Lower lobe of right lung (tissue), 2 donors: ENCODE measurements at places on chromosomes 3 and 15. TPM values are rescaled to one million over a fixed set of nuclear protein-coding genes. Genes with fewer than 3 reads are reported as not detected.

The SNURF gene
- total RNA-seq = 21.3 TPM

- no peaks in the 10 kb centered on the region for H3K27me3 ChIP-seq
- H3K4me1 ChIP-seq = peaks cover 5% of the 10 kb centered on the region
- H3K4me3 ChIP-seq = no peak overlapping the region
- no peaks in the 10 kb centered on the region for H3K36me3 ChIP-seq
Observed at GRCh38 chr3:102200560-102200959, 234.3 kb upstream of the ZPLD1 start.

- no peak overlapping the region for H3K27ac ChIP-seq
- no peaks in the 10 kb centered on the region for H3K27me3 ChIP-seq
- no peak for DNase-seq
- no peaks in the 10 kb centered on the region for H3K36me3 ChIP-seq
- no peaks in the 10 kb centered on the region for H3K4me1 ChIP-seq
Observed at GRCh38 chr3:24507776-24508422, 13.2 kb upstream of the THRB start.

GRCh38 chr3:42501681-42502428 is 588 bp upstream of the VIPR1 start:
- peak overlapping the region; percentile 63 for H3K4me3 ChIP-seq
- H3K27me3 ChIP-seq = peaks cover 26% of the 10 kb centered on the region
- no peaks in the 10 kb centered on the region for H3K36me3 ChIP-seq
- peaks cover 20% of the 10 kb centered on the region for H3K4me1 ChIP-seq
- DNase-seq = peak; percentile 77

The TMC3 gene
- not detected for total RNA-seq

The CDHR4 gene
- 9.6 TPM for total RNA-seq

DNA sequence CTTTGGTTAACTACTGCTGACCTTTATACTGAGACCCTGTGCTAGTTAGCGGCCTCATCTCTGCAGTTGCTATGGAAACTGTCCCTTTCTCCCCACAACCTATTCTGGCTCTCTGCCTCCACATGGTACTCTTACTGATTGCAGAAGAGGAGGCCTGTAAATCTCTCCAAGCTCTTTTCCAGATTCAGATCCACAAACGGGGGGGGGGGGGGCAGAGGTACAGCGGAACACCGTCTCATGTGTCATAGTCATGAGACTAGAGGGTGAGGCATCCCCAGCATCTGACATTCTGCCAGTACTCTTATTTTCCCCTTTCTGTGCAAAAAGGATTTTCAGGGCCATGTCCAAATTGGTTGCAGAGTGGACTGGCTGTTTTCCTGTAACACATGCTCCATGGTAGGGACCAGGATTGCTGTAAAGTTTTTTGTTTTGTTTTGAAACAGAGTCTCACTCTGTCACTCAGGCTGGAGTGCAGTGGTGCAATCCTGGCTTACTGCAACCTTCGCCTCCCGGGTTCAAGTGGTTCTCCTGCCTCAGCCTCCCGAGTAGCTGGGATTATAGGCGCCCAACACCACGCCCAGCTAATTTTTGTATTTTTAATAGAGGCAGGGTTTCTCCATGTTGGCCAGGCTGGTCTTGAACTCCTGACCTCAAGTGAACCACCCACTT is 8.3 kb upstream of the MAP1A start:
- H3K4me3 ChIP-seq = peak overlapping the region; percentile 70
- DNase-seq = no peak
- H3K27me3 ChIP-seq = no peaks in the 10 kb centered on the region
- no peaks in the 10 kb centered on the region for H3K36me3 ChIP-seq

DNA sequence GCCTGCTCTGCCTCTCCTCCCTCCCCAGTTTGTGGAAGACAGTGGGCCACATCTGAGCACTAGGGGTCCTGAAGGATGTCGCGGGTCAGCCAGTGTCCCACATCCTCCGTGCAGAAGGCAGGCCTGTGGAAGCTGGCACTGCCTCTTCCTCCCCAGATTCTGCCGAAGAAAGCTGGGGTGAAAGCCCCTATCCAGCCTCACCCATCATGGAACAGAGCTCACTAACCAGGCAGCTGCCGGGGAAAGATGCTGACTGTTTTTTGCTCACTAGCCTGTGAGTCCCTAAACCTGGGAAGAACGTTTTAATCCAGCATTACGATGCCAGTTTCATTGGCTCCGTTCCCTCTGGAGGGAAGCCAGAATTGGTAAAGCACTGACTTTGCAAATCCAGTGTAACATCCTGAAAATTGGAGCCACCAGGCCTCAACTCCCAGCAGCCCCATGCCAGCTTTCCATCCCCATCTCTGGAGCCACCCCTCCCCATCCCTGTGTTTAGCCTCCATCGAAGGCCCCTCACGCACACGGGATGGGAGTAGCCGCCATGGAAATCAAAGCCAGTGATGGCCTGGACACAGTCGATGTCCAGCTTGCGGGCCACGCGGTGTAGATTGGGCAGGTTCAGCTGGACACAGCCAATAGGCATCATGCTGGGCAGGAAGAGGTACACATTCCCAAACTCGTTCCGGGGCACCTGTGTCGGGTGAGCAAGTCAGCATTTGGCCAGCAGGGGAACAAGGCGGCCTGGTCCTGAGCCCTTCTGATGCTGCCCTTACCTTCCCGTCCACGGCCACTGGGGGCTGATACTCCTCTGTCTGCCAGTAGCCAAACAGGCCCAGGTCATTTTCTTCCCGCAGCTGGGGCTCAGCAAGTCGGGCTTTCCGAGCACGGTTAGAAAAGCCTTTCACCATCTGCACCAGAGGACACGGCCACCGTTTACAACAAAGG is 23.5 kb downstream of the TMEM43 start:
- no peak overlapping the region for H3K4me3 ChIP-seq
- H3K27me3 ChIP-seq = no peaks in the 10 kb centered on the region
- peaks cover 78% of the 10 kb centered on the region for H3K36me3 ChIP-seq
- DNase-seq = no peak
- peak overlapping the region; percentile 31 for H3K27ac ChIP-seq

DNA sequence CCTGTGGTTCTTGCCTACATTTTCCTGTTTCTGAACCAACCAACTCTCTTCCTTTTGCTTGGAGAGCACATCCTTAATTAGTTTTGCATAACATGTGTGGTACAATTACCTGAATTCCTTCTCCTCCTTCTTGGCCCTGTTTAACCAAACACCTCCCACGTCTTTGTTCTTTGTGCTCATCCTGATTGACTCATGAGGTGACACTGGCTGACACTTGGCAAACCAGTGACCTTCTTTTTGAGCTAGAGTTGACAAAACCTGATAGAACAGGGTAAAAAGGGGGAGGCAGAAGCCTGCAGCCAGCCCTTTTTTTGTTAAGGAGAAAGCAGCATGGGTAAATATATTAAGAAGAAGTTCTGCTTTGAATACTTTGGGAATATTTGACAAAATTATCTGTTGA is 99.2 kb upstream of the SAMMSON start:
- H3K27me3 ChIP-seq = no peaks in the 10 kb centered on the region
- no peaks in the 10 kb centered on the region for H3K36me3 ChIP-seq
- no peak for DNase-seq
- H3K4me1 ChIP-seq = no peaks in the 10 kb centered on the region

The CCDC174 gene
- total RNA-seq = 18.2 TPM

DNA sequence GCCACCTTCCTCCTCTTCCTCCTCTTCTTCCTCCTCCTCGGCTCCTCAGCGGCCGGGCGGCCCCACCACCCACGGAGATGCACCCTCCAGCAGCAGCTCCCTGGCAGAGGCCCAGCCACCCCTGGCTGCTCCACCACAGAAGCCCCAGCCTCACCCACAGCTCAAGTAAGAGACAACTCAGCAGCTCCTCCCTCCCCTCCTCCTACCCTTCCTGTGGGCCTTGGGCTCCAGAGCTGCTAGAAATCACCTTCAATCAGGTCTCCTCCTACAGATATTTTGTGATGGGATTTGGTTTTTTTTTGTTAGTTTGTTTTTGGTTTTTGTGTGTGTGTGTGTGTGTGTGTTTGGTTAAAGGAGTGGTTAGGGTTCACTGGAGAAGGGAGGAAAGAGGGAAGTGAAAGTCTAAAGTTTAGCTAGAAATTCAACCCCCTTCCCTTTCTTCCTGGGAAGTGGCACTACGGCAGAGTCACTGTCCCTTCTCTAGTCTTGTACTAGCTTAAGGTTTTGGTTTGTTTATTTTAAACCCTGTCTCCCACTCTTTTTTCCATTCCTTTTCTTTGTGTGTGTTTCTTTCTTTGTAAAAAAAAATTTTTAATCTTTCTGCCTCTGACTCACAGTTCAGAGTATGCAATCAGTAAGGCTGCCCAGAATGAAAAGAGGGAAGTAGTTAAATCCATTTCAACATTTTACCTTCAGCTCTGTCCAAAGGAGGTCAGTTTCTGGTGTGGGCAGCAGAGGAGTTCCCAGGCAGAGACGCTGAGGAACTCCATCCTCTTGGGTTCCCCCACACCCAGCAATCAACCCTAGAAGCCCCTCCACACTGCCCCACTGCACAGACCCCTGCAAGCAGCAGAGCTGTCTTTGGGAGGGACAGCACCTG is 29.0 kb upstream of the TIMP4 start:
- H3K36me3 ChIP-seq = no peaks in the 10 kb centered on the region
- H3K27me3 ChIP-seq = no peaks in the 10 kb centered on the region
- peaks cover 30% of the 10 kb centered on the region for H3K4me1 ChIP-seq

DNA sequence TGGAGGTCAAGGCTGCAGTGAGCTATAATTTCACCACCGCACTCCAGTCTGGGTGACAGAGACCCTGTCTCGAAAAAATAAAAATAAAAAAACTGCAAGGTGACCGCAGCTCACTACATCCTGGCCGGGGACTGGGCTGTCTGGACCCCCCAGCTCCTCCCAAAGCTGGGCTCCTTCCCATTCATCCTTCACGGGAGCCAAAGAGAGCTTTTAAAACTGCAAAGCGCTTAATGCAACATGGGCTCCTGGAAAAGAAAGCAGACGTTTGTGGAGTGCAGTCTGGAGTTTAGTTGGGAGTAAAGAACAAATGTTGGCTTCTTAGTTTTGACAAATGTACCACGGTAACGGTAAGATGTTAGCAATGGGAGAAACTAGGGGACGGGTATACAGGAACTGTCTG is 12.1 kb downstream of the PLXND1 start:
- no peak for DNase-seq
- no peaks in the 10 kb centered on the region for H3K27me3 ChIP-seq
- H3K4me3 ChIP-seq = peak overlapping the region; percentile 22
- peaks cover 99% of the 10 kb centered on the region for H3K4me1 ChIP-seq

GRCh38 chr3:47512416-47513124 is 942 bp downstream of the ELP6 start:
- no peak for DNase-seq
- H3K27ac ChIP-seq = peak overlapping the region; percentile 93
- H3K4me3 ChIP-seq = peak overlapping the region; percentile 75
- H3K36me3 ChIP-seq = peaks cover 31% of the 10 kb centered on the region
- peaks cover 20% of the 10 kb centered on the region for H3K4me1 ChIP-seq

- no peak for DNase-seq
- H3K27me3 ChIP-seq = peaks cover 7% of the 10 kb centered on the region
- H3K4me1 ChIP-seq = peaks cover 30% of the 10 kb centered on the region
- no peaks in the 10 kb centered on the region for H3K36me3 ChIP-seq
- H3K27ac ChIP-seq = peak overlapping the region; percentile 82
- H3K4me3 ChIP-seq = peak overlapping the region; percentile 74
Observed at GRCh38 chr3:136818191-136818768, 646 bp upstream of the SLC35G2 start.

The SLC12A1 gene
- not detected for total RNA-seq

The BCL6 gene
- total RNA-seq = 123 TPM

DNA sequence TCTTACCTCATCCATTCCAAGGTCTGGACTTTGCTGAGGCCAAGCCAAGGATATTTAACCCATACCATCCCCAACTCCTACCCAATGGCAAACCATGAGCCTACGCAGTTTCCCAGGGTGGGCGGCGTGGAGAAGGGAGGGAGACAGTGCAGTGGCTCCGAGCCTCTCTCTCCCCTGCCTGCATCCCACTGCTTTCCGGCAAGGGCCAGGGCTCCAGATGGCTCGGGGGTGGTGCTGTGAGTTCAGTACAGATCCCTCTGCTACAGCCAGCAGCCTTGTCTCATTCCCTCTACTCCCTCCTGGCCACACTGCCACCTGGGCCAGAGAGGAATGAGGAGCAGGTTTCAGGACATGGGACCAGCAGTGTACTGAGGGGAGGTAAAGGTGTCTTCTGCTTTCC is 44.3 kb upstream of the APEH start:
- no peak for DNase-seq
- no peak overlapping the region for H3K27ac ChIP-seq
- H3K4me3 ChIP-seq = no peak overlapping the region

The CRABP1 gene
- total RNA-seq = not detected

GRCh38 chr3:37700466-37701248 is 161.0 kb upstream of the CTDSPL start:
- no peaks in the 10 kb centered on the region for H3K27me3 ChIP-seq
- no peak overlapping the region for H3K4me3 ChIP-seq
- H3K36me3 ChIP-seq = no peaks in the 10 kb centered on the region
- DNase-seq = no peak
- no peak overlapping the region for H3K27ac ChIP-seq
- peaks cover 35% of the 10 kb centered on the region for H3K4me1 ChIP-seq

GRCh38 chr3:126365351-126366277 is 8.4 kb upstream of the KLF15 start:
- H3K4me3 ChIP-seq = no peak overlapping the region
- H3K27me3 ChIP-seq = peaks cover 3% of the 10 kb centered on the region
- H3K4me1 ChIP-seq = no peaks in the 10 kb centered on the region
- H3K36me3 ChIP-seq = no peaks in the 10 kb centered on the region

- H3K27me3 ChIP-seq = no peaks in the 10 kb centered on the region
- H3K36me3 ChIP-seq = no peaks in the 10 kb centered on the region
- no peaks in the 10 kb centered on the region for H3K4me1 ChIP-seq
- no peak overlapping the region for H3K4me3 ChIP-seq
Observed at GRCh38 chr3:30012941-30013543, 593.4 kb upstream of the TGFBR2 start.

The CKMT1B gene
- total RNA-seq = 0.89 TPM

The KNG1 gene
- not detected for total RNA-seq

DNA sequence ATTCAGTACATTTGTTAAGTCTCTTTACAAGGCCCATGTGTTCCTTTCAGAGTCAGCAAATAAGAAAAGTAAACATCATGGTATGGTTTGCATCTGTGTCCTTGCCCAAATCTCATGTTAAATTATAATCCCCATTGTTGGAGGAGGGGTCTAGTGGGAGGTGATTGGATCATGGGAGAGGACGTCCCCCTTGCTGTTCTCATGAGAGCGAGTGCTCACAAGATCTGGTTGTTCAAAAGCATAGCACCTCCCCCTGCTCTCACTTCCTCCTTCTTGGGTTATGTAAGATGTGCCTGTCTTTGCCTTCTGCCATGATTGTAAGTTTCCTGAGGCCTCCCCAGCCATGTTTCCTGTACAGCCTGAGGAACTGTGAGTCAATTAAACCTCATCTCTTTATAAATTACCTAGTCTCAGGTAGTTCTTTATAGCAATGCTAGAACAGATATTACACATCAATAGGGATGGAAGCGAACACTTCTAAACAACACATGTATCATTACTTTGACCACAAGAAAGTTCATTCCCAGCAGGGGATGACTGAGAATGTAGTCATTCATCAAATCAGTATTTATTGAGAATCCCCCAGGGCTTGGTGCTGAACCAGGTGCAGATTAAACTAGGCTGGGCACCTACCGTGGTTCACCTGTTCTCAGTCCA is 4.1 kb downstream of the EFCAB12 start:
- no peak overlapping the region for H3K4me3 ChIP-seq
- H3K27me3 ChIP-seq = no peaks in the 10 kb centered on the region
- no peaks in the 10 kb centered on the region for H3K36me3 ChIP-seq
- no peak overlapping the region for H3K27ac ChIP-seq
- H3K4me1 ChIP-seq = peaks cover 17% of the 10 kb centered on the region

GRCh38 chr3:38004415-38005075 is 14.0 kb downstream of the VILL start:
- DNase-seq = peak; percentile 83
- peaks cover 51% of the 10 kb centered on the region for H3K36me3 ChIP-seq
- H3K27ac ChIP-seq = peak overlapping the region; percentile 18

GRCh38 chr3:52299247-52299878 is 11.7 kb downstream of the GLYCTK start:
- H3K27me3 ChIP-seq = no peaks in the 10 kb centered on the region
- H3K4me1 ChIP-seq = peaks cover 17% of the 10 kb centered on the region
- no peak overlapping the region for H3K4me3 ChIP-seq
- H3K36me3 ChIP-seq = no peaks in the 10 kb centered on the region
- no peak overlapping the region for H3K27ac ChIP-seq
